Keratinocyte (primary cell): ENCODE measurements at places on chromosomes 12 and 14. TPM values are rescaled to one million over a fixed set of nuclear protein-coding genes. Genes with fewer than 3 reads are reported as not detected.

The TMEM19 gene
- polyA plus RNA-seq, result 25.4 to 38.8 TPM (median 36.5 TPM) in 3 replicates

GRCh38 chr12:100827901-100828520 lies 33.4 kb downstream of the ANO4 start:
- no peak for DNase-seq

GRCh38 chr14:71534506-71534905 lies 397.7 kb upstream of the RGS6 start:
- DNase-seq, result no peak

The PLA2G1B gene
- not detected in 3 replicates for polyA plus RNA-seq

GRCh38 chr12:49089821-49090773 lies 4.5 kb downstream of the DHH start:
- no peak for DNase-seq

DNA sequence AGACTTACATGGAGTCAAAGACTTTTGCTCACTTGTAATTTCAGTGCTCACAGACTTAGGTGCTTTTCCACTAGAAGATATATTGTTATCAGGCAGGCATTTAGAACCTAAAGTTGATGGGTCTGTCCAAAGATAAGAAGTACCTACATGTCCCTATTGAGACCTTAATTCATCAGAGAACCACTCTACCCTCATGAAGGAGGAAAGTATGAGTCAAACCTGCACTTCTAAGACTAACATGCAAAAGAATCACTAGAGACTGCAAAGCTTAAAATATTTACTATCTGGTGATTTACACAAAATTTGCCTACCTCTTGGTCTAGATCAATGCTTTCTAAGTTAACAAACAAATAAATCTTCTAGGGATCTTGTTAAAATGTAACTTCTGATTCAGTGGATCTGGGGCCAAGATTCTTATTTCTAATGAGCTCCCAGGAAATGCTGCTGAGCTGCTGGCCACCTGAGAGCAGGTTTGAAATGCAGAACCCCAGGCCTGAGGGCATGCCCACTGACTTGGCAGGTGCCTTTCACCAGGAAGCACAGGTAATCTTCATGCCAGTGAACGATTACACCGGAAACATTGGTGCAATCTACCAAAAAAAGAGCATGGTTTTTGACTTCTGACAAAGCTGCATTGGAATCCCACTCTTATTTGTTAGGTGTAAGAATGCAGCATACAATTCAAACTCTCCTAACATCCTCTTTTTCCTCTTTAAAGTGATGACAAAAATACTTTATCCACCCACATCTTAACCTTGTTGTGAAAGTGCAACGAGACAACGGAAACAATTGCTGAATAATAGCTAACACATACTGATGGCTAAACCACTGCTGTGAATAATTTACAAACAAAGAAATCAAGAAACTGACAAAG lies 214.2 kb downstream of the ADAMTS20 start:
- no peak for DNase-seq
